Cardiac septum (tissue), 1 donor: ENCODE measurements at places on chromosomes 16 and 17.
A peak's percentile ranks its signal among the peaks of the same experiment; 100 is the strongest.

DNA sequence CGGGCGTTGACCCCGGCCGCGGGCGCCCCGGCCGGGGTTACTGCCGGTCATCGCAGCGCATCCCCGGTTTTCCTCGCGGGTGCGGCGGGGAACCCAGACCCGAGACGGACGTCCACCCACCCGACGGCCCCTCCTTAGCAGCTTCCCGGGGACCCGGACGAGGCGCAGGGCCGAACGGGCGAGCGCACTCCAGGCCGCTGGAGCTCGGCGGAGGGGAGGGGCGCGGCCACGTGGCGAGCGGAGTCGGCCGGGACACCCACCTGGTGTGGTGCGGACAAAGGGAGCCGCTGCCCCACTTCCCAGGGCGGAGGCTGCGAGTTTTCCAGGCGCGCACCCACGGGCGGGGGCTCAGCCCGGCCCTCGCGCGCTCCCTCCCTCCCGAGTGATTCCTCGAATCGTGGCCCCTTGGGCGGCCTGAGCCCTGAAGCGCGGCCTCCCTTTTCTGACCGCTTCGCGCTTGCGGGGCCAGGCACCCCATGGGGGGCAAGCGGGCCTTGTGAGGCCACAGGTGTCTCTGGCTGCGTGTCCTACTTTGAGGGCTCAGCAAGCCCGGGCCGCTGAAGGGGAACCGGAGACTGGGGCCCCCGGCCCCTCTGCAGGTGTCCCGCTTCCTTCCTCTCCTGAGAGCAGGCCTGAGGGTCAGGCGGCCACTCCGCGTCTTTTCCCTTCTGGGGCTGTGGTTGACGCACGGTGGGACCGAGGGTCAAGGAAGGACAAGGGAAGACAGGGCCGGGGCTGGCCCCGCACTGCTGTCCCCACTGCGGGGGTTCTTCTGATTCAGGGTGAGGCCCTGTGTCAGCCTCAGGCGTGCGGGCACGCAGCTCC, 1.1 kb upstream of the FASN start:
- no peak for DNase-seq

- DNase-seq, result no peak
These were observed 10.2 kb downstream of the ARHGEF15 start for GRCh38 chr17:8320262-8320661.

GRCh38 chr16:23704772-23705516, 8.1 kb downstream of the ERN2 start:
- DNase-seq, result no peak

DNA sequence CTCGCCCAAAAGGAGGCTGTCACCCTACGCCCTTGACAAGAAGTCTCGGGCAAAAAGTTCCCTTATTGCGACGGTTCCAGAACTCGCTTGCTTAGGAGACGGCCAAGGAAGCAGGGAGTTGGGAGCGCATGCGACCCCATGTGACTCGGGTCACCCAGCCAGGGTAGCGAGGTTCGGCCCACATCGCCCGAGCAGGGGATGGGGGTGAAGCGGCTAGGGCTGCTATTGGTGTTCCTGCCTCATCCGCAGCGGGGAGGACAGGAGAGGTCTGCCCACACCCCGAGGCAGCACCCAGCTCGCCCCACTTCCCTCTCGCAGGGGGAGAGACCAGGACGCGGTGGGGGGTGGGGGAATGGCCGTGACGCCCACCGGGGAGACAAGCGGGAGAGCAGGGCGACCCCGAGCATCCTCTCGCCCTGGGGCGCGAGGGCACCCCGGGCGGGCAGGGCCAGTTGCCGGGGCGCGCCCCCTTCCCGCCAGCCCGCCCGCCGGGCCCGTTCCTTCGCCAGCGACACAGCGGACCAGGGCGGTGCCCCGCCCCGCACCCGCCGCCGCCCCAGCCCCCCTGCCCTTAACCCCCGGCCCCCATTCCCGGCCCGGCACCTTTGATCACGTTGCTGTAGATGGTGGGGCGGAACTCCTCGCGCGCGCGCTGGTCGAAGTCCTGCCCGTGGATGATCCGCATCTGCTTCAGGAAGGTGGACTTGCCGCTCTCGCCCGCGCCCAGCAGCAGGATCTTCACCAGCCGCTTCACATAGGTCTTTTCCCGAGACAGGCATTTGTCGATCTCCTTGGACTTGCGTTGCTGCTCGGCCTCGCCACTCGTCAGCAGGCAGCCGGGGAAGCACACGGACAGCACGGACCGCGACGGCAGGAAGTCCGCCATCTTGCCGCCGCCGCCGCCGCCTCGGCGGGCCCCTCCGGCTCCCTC, 567 bp downstream of the GNA13 start:
- DNase-seq, result peak; percentile 86

- DNase-seq, result no peak
These were observed 48.8 kb downstream of the HSD17B2 start for GRCh38 chr16:82083710-82084353.

DNA sequence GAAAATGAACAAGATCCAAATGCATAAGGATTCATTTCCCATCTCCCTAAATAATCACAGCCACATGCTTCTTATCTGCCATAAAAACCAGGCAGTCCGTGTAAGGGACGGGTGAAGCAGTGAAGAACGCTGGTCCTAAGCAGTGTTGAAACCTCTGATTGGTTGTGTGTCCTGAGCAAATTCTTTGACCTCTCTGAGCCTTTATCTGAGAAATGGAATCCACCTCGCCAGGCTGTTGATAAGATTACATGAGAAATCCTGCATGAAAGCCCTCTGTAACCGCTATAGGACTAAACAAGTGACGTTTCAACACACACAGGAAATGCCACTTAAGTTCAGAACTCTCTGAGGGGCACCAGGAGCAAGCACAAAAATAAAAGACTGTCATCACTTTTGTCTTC, 26.8 kb downstream of the GAS7 start:
- no peak for DNase-seq

DNA sequence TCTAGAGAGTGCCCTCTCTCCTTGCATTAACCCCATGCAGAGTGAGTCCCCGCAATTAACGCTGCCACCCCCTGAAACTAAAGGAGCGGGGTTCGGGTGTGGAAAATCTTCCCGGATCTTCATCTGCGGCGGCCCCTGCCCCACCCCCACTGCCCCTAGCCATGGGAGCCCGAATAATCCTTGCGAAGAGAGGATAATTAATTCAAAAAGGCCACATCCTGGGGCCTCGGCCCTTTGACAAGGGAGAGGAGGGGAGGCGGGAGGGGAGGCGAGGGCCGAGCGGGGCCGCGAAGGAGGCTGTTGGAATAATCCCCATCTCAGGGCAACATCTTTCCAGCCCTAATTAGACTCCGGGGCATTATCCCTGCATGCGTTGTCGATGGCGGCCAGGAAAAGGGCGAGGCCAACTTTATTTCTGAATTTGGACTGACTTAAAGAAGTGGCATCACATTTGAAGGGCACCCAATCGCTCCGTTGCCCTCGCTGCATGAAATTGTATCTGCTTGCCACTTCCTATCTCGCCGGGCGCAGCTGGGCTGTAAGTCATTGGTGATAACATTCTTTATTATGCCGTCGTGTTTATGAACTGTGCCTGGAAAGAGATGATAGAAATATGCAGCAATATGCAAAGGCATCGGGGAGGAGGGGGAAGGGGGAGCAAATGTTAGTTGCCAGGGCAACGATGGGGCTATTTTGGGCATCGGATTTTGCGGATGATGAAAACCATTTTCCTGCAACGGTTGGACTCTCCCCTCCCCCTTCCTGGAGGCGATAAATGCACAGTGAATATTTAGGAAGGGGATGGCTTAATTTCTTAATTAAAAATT, 387.1 kb upstream of the TNRC6C start:
- peak; percentile 65 for DNase-seq

- DNase-seq, result no peak
These were observed 8.7 kb downstream of the EIF1 start for GRCh38 chr17:41697122-41697962.

DNA sequence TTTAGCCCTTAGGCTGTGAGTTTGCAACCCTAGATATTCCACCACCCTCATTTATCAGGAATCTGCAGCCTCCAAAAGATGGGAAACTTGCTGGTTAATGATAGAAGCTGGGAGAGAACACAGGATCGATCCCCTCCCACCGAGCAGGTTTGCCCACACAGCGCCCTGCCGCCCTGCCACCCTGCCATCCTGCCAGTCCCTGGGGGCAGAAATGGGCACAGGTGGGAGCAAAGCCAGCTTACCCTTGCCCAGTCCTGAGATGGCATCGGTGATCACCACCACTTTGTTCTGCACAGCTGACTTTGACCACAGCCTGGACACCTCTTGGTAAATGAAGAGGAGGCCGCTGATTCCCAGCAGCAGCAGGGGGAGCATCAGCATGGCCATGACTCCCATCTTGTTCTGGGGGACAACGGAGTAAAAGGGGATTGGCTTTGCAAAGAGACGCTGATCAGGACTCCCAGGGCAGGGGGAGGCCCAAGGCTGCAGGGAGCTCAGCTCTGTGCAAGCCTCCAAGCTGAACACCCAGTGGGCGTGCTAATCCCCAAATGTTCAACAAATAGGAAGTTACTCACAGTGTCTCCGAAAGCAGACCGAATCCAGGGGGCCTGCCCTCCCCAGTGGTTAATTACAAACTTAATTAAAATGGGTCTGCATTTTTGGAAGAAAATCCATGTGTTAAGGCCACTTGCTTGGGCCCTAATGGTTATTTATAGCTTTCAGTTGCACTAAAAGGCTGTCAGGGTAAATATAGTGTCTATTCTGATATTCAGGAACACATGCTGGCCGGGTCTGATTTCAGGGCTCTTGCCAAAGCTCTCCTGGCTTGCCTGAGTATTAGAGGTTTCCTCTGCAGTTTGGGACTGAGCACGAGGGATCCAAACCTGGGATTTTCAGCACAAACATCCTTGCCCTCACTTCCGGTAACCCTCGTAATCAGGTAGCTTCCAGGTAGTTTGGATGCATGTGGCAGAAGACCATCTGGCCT, at the start of gene DHRS7C:
Gene DHRS7C, minus strand, starts transcription at position 704 of the 988 bp plus-strand sequence. Its CDS starts 308 bp downstream, at position 396.
- no peak for DNase-seq

DNA sequence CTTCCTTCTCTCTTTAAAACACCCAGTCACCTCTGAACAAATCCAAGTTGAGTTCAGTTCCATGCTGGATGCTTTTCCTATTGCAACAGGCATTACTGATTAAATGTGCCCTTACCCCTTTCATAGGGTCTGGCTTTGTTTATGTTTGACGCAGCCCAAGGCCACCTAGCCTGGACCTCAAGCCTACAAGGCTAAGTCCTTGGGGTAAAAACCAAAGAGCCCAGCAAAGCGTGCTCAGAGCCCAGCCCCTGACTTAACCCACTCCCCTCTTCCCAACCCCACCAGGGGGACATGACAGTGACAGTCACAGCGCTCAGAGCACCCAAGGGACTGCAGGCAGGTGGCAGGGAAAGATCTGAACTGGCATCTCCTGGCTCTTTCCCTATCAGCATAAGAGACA, 200.6 kb downstream of the XYLT1 start:
- DNase-seq, result no peak

- DNase-seq, result no peak
These were observed 30.4 kb upstream of the CCL1 start for GRCh38 chr17:34393401-34393800.

DNA sequence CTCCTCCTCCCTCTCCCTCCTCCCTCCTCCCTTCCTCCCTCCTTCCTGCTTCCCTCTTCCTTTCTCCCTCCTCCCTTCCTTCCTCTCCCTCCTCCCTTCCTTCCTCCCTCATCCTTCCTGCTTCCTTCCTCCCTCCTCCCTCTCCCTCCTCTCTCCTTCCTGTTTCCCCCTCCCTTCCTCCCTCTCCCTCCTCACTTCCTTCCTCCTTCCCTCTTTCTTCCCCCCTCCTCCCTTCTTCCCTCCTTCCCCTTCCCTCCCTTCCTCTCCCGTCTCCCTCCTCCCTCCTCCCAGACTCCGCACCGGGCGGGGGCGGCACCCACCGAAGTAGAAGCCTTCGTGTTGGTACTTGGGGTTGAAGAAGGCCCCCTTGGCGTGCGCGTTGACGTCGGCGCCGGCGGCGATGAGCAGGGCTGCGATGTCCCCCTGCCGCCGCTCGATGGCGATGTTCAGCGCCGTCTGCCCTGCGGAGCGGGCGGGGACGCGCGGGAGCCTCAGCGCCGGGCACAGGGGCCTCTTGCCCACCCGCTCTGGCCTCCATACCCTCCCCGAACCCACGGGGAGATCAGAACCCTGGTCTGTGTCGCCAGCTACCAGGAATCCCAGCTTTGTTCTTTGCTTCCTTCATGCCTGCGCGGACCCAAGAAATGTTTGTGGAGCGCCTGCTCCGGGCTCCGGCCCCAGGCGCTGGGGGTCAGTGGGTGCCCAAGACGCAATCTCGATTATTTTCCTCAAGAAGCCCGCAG, 22.2 kb downstream of the TRPV3 start:
- no peak for DNase-seq

DNA sequence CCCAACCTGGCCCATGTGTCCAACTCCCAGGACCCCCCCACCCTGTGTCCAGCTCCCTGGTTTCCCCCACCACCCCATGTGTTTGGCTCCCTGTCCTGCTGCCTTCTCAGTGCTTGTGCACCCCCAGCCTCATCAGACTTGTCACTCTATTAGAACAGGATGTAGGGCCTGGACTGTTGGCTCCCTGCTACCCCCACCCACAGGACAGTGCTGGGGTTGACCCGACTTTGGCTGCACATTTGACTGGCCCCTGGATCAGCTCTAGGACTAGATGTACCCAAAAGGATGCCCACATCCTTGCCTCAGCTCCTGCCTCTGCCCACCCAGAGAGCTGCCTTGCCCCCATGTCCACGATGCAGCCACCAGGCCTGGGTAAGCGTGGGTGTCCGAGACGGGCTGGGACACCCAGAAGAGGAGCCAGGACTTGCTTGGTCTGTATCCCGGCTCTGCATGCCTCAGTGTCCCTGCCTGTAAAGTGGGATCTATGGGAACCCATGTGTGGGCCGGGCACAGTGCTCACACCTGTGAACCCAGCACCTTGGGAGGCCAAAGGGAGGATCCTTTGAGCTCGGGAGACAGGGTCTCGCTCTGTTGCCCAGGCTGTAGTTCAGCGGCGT, 1.5 kb upstream of the CCDC57 start:
- no peak for DNase-seq

- DNase-seq, result no peak
These were observed 19.2 kb downstream of the FMNL1 start for GRCh38 chr17:45240905-45241327.

DNA sequence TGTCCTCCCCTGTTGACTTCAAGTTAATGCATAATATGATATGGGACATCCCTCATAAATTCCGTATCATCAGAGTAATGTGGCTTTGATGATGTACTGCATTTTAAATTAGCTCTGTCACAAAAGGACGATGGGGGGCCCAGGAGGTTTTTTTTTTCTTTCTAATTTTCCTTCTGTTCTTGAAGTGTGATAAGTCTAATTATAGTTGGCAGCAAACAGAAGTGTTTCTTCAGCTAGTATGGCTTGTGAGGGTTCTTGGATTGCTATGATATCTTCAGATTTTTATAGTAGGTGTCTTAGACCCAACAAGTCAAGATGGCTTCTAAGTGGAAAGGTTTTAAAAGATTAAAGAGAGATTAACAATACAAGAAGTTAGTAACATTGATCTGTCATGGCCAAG, 796.2 kb upstream of the RBFOX1 start:
- DNase-seq, result no peak
